Stimulated activated CD4-positive, alpha-beta T cell treated with anti-CD3 and anti-CD28 coated beads, Interleukin-15, amount 100 ng/mL, for 1 hour (primary cell): ENCODE measurements at places on chromosomes 11 and 22.

GRCh38 chr22:30314915-30315314, 11.8 kb downstream of the TBC1D10A start:
- DNase-seq, result no peak

- no peak for DNase-seq
These were observed 131.2 kb upstream of the ARHGAP42 start for GRCh38 chr11:100555931-100556330.

GRCh38 chr11:74086242-74086884, 77.5 kb upstream of the UCP3 start:
- DNase-seq, result no peak

GRCh38 chr11:130650456-130651030, 202.1 kb downstream of the ADAMTS15 start:
- no peak for DNase-seq

- no peak for DNase-seq
These were observed 3.2 kb downstream of the TPST2 start for GRCh38 chr22:26586556-26587325.

- DNase-seq, result no peak
These were observed 102.4 kb upstream of the THY1 start for GRCh38 chr11:119525180-119525866.

- DNase-seq, result no peak
These were observed 30.6 kb downstream of the NFRKB start for GRCh38 chr11:129864811-129865210.

GRCh38 chr22:30176431-30176830, 70.1 kb downstream of the LIF start:
- no peak for DNase-seq

- DNase-seq, result no peak
These were observed 4.0 kb downstream of the FTH1 start for GRCh38 chr11:61963282-61964057.

GRCh38 chr11:93513772-93514171, 29.4 kb downstream of the SMCO4 start:
- DNase-seq, result no peak

DNA sequence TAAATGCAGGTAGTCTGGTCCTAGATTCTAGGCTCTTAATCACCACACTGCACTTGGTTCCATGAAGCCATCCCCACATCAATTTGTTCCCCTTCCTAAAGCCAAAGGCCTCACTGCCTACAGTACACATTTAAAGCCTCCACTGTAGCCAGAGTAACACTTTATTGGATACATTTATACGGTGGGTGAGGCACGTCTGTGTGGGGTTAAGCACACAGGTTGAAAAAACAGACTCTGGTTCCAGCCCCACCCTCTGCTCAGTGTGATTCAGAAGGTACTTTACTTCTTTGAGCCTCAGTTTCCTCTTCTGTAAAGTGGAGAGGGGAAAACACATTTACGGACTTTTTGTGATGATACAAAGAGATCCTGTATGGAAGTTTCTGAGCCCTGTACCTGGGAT, 22.5 kb downstream of the DSCAML1 start:
- no peak for DNase-seq

DNA sequence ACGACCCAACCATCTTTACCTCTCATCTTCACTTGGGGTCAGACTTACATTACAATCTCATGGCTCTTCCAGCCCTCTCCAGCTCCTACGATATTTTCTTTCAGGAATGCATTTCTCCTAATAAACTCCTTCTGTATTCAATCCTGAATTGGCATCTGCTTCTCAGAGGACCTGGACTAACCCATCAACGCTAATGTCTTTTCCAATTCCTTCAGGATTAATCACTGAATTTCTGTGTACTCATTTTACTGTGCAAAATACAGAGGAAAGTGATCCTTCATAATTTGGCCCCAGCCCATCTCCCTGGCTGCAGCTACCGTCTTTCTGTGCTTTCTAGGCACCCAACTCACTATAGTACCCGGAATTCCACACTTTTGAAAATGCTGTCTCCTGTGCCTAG, 239.2 kb downstream of the METTL15 start:
- DNase-seq, result no peak

- no peak for DNase-seq
These were observed 7.5 kb downstream of the DIXDC1 start for GRCh38 chr11:111944651-111945051.

DNA sequence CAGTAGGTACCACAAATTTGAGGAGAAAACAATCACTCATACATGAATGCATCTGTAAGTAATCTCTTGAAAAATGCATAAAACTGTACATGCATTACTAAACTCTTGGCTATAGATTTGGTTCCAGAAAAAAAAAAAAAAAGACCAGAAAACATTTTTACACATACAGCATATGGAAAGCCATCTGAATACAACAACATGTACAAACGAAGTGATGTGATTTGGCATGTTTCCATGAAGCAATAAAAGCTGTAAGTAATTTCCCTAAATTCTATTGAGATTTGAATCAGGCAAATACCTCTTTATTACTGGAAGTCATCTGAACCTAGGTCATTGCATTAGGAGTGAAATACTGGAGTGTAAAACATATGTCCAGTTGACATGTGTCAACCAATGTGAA, 31.9 kb upstream of the ZC3H12C start:
- no peak for DNase-seq

GRCh38 chr22:42272431-42272999, 2.1 kb upstream of the TCF20 start:
- DNase-seq, result no peak
